ENCODE measurements at places on chromosomes 6 and 20. TPM values are rescaled to one million over a fixed set of nuclear protein-coding genes. Genes with fewer than 3 reads are reported as not detected.

Gene RNF39
- total RNA-seq: 0.73 TPM

Gene RALGAPB
- total RNA-seq: 31.8 TPM

Gene ADAM33
- total RNA-seq: 14.8 TPM

Gene COX4I2
- total RNA-seq: 3.6 TPM

Gene KCNQ2
- total RNA-seq: 2.9 TPM

Gene RTN4IP1
- total RNA-seq: 4.9 TPM

Gene TNNC2
- total RNA-seq: 0.63 TPM

Gene TP53RK
- total RNA-seq: 19.6 TPM

Gene RHAG
- not detected for total RNA-seq

Gene TRIM10
- 0.12 TPM for total RNA-seq

Gene NRSN1
- not detected for total RNA-seq

Gene TBP
- total RNA-seq: 15.5 TPM

Gene OPRM1
- not detected for total RNA-seq

Gene SLC44A4
- 92.0 TPM for total RNA-seq

Gene CLPSL1
- not detected for total RNA-seq

Gene GSTA3
- not detected for total RNA-seq

Gene RGS17
- total RNA-seq: 0.24 TPM

Gene CCN5
- total RNA-seq: 0.53 TPM

Measured in hepatocyte (in vitro differentiated cells).